ENCODE measurements at places on chromosomes 7 and 10.

GRCh38 chr7:16851829-16852228 is 30.0 kb downstream of the AGR3 start:
- peak; percentile 56 for DNase-seq

- DNase-seq: no peak
Measured at GRCh38 chr10:70432561-70433263, 8.8 kb downstream of the NODAL start.

GRCh38 chr7:1590476-1590875 is 20.6 kb upstream of the PSMG3 start:
- peak; percentile 47 for DNase-seq

DNA sequence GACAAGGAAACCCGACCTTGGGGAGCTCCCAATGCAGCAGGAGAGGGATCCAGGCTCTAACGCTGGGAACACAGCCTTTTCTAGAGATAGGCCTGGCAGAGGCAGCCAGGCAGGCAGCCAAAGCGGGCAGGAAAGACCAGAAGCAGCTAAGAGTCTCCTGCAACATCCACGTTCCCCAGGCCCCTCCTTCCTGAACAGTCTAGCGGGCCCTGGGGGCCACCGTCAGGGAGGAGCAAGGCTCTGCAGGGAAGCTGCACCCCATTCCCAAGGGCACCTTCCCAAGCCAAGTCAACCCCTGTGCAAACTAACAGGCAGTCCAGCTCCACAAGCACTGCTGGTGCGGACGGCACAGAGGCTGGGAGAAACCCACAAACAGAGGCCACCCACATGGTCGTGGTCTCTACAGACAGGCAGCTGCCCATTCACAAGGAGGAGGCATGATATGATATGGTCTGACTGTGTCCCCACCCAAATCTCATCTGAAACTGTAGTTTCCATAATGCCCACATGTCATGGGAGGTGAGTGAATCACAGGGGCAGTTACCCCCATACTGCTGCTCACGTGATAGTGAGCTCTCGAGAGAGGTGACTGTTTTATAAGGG is 115.7 kb downstream of the MAD1L1 start:
- DNase-seq: peak; percentile 52

GRCh38 chr10:48448796-48449195 is 142.3 kb downstream of the MAPK8 start:
- DNase-seq: no peak

GRCh38 chr7:91264924-91265681 is 870 bp downstream of the FZD1 start:
- peak; percentile 35 for DNase-seq

- no peak for DNase-seq
Measured at GRCh38 chr7:85159003-85159402, 27.9 kb downstream of the SEMA3D start.

- no peak for DNase-seq
Measured at GRCh38 chr7:49523870-49524269, 249.6 kb upstream of the VWC2 start.

DNA sequence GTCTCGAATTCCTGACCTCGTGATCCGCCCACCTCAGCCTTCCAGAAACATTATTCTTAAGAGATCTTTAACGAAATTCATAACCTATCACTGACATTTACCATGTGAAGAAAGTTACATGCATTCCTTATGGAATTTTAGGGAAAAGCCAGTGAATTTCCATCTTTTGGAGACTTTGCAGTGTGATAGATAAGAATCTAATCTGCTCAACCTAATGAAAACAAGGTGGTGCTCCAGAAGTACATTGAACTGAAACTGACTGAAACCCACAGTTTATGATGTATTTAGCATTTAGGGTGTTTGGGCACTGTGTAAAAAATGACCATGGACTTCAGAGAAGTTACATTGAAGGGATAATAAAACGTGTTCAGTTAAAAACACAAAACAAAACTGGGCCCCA is 43.6 kb downstream of the SRI start:
- DNase-seq: no peak

DNA sequence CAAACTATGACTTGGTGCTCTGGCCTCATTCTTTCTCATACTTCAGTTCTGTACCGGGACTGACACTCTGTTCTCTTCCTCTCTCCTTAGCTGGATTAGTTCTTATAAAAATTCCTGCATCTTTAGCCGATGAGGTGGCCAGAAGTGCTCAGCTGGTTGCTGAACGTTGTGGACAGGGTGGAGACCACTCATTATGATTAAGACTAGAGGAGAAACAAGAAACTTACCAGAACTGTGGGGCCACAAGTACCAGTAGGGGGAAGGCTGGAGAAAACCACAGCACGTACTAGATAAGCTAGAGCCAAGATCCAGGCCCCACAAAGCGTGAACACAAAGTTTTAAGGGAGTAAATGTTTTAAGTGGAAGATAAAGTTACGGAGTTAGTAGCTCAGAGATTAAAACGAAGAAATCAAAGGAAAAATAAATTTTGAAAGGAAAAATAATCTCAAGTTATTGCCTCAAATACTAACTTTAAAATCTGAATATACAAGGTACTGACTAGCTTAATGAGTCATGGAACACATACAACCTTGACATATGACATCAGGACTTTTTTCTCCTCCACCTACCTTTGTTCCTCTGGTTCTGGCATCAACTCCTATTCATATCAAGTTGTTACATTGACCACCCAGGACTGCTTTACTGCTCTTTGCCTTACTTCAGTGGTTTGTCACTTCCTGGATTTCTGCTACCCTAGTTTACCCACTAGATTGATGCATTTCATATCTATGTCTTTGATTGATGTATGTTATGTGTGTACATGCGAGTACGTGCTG is 469.0 kb downstream of the TFEC start:
- peak; percentile 94 for DNase-seq
